Esophagus muscularis mucosa (tissue), 4 donors: ENCODE measurements at places on chromosomes 13 and 19. TPM values are rescaled to one million over a fixed set of nuclear protein-coding genes. Genes with fewer than 3 reads are reported as not detected.

DNA sequence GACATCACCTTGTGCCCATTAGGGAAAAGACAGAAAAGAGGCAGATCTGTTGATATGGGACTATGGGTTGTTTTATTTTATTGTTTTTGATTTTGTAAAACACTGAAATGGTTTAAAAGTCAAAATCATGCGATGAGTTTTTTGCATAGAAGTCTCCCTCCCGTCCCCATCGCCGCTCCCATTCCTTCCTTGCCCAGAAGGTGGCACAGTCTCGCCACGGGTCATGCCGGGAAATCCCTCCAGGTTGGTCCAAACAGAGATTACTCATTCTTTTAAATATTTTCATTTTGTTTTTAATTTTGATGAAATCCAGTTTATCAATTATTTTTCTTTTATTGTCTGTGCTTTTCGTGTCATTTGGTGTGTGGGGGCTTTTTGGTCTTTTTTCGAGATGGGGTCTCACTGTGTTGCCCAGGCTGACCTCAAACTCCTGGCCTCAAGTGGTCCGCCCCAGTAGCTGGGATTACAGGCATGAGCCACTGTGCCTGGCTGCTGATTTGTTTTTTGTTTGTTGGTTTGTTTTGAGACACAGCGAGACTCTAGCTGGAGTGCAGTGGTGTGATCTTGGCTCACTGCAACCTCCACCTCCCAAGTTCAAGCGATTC lies 9.2 kb downstream of the PGPEP1 start:
- no peak for DNase-seq
- H3K4me1 ChIP-seq, result no peaks in the 10 kb centered on the region
- H3K27me3 ChIP-seq, result no peaks in the 10 kb centered on the region
- no peak overlapping the region for H3K4me3 ChIP-seq

PSG6 gene
- total RNA-seq, result not detected

DNA sequence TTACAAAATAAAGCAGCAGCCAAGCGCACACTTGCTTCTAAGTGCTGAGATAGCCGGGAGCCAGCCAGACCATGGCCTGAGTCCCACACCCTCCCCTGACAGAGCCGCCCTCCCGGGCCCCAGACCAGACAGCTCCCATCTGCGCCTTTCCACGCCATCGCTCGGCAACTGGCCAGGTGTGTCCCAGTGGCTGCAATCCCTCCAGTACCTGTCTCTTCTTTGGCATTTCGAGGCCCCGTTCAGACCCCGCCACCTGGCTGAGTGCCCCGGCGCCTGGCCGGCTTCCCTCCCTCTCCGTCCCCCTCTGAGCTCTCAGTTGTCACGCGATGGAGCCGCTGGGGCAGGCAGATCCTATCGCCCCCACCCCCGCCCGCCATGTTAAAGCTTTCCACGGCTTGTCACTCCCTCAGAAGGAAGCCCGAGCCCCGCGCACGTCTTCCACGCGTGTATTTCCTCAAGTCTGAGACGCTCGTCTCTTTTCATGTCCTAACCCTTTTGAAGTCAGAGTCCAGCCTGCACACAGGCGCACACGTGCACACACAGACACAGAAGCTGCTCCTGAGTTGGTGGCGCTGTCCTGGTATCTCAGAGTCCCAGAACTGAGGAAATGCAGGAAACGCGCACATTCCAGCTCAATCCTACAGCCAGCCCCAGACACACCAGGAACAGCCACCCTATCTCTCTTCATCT lies 7.9 kb downstream of the MLLT1 start:
- peak; percentile 96 for DNase-seq
- peak overlapping the region; percentile 52 for H3K4me3 ChIP-seq
- peaks cover 94% of the 10 kb centered on the region for H3K4me1 ChIP-seq
- peak overlapping the region; percentile 91 for H3K27ac ChIP-seq
- peaks cover 25% of the 10 kb centered on the region for H3K36me3 ChIP-seq

MADCAM1 gene
- total RNA-seq, result not detected

- DNase-seq, result no peak
- H3K4me3 ChIP-seq, result no peak overlapping the region
- no peaks in the 10 kb centered on the region for H3K27me3 ChIP-seq
- no peak overlapping the region for H3K27ac ChIP-seq
- H3K36me3 ChIP-seq, result no peaks in the 10 kb centered on the region
Observed at GRCh38 chr13:101258071-101258470, 158.2 kb downstream of the NALCN start.

DNA sequence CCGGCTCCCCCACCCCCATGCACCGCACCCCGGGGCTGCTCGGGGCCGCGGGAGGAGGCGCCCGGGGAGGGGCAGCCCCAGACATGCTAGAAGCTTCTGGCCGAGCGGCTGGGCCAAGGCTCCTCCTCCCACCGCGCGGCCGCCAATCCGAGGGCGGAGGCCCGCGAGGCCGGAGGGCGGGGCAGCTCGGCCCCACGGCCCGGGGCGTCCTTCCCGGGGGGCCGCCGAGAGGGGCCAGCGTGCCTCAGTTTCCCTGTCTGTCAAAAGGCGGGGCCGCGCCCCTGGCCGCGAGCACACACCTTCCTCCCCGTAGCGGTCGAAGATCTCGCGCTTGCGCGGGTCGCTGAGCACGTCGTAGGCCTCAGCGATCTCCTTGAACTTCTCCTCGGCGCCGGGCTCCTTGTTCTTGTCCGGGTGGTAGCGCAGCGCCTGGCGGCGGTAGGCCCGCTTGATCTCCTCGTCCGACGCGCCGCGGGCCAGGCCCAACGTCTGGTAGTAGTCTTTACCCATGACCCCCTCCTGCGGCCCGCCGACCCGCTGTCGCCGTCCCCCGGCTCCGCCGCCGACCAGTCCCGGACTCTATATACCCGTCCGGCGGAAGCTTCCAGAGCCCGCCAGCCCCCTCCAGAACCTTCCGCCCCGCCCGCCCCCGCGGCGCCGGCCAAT lies at the start of gene DNAJB1:
TSS of gene DNAJB1 (minus strand) at position 558 of the 666 bp plus-strand sequence. CDS start at position 510, 48 bp downstream.
- H3K36me3 ChIP-seq, result peaks cover 33% of the 10 kb centered on the region
- DNase-seq, result no peak
- H3K4me3 ChIP-seq, result peak within 1 kb of the TSS; percentile 80
- peak within 1 kb of the TSS; percentile 99 for H3K27ac ChIP-seq

DNA sequence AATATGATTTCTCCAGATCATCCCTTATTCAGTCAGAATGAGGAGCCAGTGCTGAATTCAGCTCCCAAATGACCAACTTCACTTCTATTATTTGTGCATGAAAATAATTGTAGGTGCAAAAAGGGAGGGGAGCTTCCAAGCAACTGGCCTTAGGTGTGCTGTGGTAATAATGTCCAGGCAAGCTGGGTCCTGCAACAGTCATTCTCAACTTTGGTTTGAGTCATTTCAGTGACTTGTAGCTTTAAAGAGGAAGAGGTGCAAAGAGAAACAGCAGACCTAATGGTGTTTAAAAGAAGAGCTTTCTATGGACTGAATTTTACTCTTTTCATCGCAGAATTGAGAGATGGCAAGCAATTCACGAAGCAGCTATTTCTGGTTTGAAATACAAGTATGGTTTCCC lies 29.2 kb upstream of the FGF9 start:
- H3K4me3 ChIP-seq, result no peak overlapping the region
- DNase-seq, result no peak
- no peaks in the 10 kb centered on the region for H3K27me3 ChIP-seq
- H3K36me3 ChIP-seq, result no peaks in the 10 kb centered on the region
- H3K27ac ChIP-seq, result no peak overlapping the region

DNA sequence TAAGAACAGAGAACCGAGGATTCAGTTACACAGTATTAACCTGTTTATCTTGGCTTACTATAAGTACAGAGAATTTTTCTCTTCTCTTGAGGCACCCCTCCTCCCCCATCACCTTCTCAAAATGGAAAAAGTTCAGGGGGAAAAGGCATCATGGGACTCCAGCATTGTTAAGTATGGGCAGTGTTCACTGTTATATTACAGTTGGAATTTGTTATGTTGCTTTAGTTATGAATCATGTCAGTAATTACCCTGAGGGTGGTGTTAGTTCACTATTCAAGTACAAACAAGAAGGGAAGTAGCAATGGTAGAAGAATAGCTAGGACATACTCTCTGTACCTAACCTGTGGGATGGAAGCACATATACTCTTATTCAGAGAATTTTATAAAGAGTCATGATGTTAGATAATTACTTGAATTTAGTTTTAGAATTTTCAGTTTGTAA lies 12.0 kb downstream of the LPAR6 start:
- DNase-seq, result no peak
- no peak overlapping the region for H3K4me3 ChIP-seq
- H3K36me3 ChIP-seq, result no peaks in the 10 kb centered on the region
- peak overlapping the region; percentile 53 for H3K27ac ChIP-seq
- H3K27me3 ChIP-seq, result no peaks in the 10 kb centered on the region

DNA sequence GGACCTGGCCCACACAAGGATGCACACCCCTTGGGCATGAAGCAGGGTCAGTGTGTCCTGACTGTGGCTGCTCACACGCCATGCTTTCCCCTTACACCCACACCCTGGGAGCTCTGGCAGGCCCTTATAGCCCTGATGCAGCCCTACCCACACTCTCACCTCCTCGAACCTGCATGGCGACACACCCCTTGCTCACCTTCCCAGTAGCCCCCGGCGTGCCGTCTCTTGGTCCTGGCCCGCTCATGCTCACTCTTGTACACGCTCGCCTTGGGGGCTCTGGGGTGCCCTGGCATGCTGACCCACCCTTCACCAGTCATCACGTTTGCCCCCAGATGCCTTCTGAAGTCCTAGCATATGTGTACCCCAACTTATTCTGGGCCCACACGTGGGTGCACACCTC lies 56.1 kb downstream of the MAP4K1 start:
- peaks cover 5% of the 10 kb centered on the region for H3K4me1 ChIP-seq
- no peak for DNase-seq
- H3K4me3 ChIP-seq, result no peak overlapping the region
- no peaks in the 10 kb centered on the region for H3K36me3 ChIP-seq
- no peak overlapping the region for H3K27ac ChIP-seq
- peaks cover 4% of the 10 kb centered on the region for H3K27me3 ChIP-seq

DNA sequence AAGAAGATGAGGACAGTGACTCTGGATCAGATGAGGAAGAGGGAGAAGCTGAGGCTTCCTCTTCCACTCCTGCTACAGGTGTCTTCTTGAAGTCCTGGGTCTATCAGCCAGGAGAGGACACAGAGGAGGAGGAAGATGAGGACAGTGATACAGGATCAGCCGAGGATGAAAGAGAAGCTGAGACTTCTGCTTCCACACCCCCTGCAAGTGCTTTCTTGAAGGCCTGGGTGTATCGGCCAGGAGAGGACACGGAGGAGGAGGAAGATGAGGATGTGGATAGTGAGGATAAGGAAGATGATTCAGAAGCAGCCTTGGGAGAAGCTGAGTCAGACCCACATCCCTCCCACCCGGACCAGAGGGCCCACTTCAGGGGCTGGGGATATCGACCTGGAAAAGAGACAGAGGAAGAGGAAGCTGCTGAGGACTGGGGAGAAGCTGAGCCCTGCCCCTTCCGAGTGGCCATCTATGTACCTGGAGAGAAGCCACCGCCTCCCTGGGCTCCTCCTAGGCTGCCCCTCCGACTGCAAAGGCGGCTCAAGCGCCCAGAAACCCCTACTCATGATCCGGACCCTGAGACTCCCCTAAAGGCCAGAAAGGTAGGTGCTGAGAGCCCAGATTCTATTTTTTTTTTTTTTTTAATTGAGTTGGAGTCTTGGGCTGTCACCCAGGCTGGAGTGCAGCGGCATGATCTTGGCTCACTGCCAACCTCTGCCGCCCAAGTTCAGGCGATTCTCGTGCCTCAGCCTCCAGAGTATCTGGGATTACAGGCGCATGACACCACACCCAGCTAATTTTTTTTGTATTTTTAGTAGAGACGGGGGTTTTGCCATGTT lies 2.3 kb downstream of the PPP1R15A start:
- peaks cover 63% of the 10 kb centered on the region for H3K4me1 ChIP-seq
- DNase-seq, result no peak
- H3K27me3 ChIP-seq, result no peaks in the 10 kb centered on the region
- peaks cover 63% of the 10 kb centered on the region for H3K36me3 ChIP-seq
- H3K4me3 ChIP-seq, result peak overlapping the region; percentile 64

SERPINE3 gene
- total RNA-seq, result not detected

FLT3 gene
- total RNA-seq, result 0.06 TPM

GRCh38 chr13:26038931-26039475 lies 12.8 kb downstream of the SHISA2 start:
- peak; percentile 90 for DNase-seq
- H3K27me3 ChIP-seq, result peaks cover 11% of the 10 kb centered on the region
- H3K27ac ChIP-seq, result no peak overlapping the region
- no peaks in the 10 kb centered on the region for H3K36me3 ChIP-seq
- H3K4me1 ChIP-seq, result no peaks in the 10 kb centered on the region
- H3K4me3 ChIP-seq, result no peak overlapping the region

DNA sequence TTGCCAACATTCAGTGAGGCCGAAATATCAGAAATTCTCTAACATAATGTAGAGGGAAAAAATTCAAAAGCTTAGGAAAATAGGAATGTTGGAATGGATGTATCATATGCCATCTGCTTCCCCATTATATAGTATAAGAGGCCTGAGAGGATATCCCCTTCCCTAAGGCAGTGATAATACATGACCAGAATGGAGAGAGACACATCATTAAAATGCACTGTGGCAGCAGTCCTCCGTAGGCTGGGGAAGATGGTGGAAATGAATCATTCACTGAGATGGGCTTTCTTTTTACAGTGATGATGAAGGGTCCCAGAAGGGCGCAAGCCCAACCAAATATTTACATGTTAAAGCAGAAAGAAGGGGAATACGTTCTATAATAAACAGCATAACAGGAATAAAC lies 799.1 kb upstream of the SPRY2 start:
- H3K27me3 ChIP-seq, result no peaks in the 10 kb centered on the region
- H3K36me3 ChIP-seq, result no peaks in the 10 kb centered on the region
- no peaks in the 10 kb centered on the region for H3K4me1 ChIP-seq

PDX1 gene
- not detected for total RNA-seq

GRCh38 chr13:88339271-88339741 lies 668.1 kb downstream of the SLITRK5 start:
- no peak overlapping the region for H3K27ac ChIP-seq
- H3K4me1 ChIP-seq, result no peaks in the 10 kb centered on the region
- no peak for DNase-seq
- H3K36me3 ChIP-seq, result no peaks in the 10 kb centered on the region

DNA sequence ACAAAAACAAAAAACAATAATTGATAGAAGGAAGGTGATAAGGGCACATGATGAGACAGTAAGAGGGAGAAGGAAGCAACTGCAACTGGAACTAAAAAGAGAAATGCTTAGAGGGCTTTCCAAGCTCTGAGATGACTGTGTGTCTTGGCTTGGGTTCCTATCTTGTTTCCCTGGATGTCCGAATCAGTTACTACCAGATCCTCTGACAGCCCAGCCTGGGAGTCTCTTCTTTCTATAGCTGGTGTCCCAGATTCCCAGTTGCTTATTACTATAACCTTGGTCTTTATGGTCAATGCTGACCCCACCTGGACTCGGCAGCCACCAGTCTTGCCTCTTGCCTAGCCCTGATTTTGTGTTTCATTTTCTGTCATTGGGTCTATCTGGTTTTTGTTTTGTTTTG lies 116.4 kb downstream of the RFC3 start:
- H3K4me1 ChIP-seq, result no peaks in the 10 kb centered on the region
- H3K27me3 ChIP-seq, result no peaks in the 10 kb centered on the region
- H3K36me3 ChIP-seq, result no peaks in the 10 kb centered on the region
- no peak for DNase-seq

SLC8A2 gene
- total RNA-seq, result 6.2 TPM
